BE2C (cell line): ENCODE measurements at places on chromosomes 2 and 18.

DNA sequence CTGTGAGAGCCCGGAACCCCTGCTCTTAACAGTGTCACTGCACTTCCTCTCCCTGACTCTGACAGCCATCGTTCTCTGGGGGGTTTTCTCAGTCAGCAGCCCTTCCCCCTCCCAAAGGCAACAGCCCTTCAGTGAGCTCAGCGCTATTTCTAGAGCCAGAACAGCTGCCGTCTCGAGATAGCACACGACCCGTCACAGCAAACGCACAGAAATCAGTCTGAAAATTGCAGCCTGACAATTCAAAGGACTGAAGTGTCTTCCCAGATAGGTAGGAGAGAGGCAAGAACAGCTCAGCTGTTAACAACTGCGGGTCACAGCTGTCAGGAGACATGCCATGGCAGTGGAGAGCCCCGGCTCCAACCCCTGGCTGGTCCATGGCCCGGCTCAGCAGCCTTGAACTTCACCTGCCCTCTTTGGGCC, 45.4 kb downstream of the ST8SIA5 start:
- DNase-seq = no peak

DNA sequence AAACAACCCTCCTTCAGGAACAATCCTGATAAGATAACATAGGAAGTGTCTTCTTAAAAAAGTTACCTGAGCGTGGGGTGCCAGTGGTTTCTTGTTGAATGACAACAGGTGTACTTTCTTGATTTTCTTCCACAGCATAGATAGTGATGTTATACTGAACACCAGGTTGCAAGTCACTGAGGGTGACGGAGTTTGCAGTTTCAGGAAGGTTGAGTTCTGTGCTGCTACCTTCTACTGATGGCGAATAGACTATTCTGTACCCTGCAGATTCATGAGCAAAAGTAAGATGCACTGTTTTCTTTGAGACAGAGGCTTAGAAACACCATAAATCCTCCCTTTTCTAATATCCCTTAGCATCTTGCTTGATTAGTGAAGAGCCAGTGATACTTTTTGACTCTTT, 28.8 kb downstream of the FN1 start:
- no peak for DNase-seq

DNA sequence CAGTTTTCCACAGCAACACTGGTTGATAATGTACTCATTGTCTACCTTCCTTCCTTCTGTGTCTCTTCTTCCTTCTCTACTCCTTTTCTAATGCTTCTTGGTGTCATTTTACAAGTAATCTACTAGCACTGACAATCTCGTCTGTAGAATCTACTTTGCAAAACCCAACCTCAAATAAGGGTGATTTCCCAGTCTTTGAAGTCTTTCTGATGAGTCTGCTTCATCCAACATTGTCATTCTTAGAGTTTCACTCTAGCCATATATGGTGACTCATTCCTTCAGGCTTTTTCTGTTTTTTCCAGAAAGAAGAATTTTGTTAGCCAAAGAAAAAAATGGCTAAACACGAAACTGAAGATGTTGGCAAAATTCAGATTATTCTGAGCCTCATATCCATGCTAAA, 288.7 kb downstream of the MBD2 start:
- DNase-seq = no peak

- DNase-seq = peak; percentile 18
Measured at GRCh38 chr2:182240862-182241371, 185.9 kb downstream of the PDE1A start.

DNA sequence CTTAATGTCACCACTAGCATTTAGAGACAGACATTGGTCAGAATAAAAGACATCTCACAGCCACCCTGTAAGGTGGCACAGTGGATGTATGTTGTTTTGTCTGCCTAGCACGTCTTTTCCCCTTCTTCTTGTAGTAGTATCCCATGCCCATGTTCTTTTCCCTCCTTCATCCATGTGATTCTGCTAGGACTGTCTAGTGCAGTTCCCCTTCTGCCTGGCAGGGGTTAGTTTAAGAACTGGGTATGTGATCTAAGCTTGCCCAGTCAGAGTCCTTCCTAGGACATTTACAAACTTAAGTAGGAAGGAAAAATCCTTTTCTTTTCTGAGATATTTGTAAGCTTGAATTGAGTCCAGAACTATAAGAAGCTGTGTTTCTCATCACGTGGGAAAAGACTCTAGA, 172.3 kb downstream of the BABAM2 start:
- DNase-seq = no peak

DNA sequence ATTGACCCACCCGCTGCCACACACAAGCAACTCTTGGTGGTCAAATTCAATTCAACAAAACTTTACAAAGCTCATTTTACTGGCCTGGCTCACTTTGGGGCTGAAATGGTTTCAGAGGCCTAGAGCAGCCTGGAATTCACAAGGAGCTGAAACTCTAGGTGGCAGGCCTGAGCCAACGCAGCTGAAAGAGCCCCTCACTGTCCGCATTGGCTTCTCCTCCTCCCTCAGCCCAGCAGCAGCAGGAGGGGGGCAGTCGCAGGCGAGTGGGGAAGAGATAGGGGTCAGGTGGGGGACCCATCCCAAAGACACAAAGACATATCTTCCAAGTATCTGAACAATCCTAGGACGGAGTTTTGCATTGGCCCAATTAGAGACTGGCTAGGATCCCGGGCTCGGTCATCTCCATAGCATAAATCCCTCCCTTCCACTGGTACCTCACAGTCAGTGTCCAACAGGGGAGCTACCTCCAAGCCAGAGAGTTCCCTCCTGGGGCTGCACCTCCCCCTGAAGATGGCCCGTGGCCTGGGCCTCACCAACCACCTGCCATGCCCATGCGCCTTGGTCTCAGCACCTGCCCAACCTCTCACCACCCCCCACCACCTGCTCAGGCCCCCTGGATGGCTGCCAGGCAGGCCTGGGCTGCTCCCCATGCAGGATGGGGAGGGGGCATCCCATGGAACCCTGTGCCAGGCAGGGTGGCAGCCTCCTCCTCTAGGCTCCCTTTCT, 113.4 kb downstream of the ZBTB7C start:
- DNase-seq = no peak

GRCh38 chr2:172431463-172431862, 4.1 kb downstream of the ITGA6 start:
- DNase-seq = no peak

- no peak for DNase-seq
Measured at GRCh38 chr18:44987371-44987770, 306.7 kb downstream of the SETBP1 start.

- no peak for DNase-seq
Measured at GRCh38 chr2:101311696-101312017, 3.2 kb upstream of the RNF149 start.

DNA sequence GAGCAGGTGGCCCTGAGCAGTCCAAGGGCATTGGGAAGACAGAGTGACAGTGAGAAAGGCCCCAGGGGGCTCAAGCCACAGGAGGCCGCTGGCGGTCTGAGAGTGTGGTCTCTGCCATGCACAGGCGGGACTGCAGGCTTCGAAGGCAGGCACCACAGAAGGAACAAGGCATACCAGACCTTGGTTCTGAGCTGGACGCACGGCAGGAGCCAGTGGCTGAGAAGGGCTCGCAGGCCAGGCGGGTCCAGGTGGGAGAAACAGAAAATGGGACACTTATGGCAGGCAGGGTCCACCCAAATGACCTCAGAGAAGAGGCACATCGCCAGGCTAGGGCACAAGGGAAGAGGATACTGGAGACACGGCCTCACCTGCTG, 14.9 kb downstream of the HJURP start:
- DNase-seq = no peak

DNA sequence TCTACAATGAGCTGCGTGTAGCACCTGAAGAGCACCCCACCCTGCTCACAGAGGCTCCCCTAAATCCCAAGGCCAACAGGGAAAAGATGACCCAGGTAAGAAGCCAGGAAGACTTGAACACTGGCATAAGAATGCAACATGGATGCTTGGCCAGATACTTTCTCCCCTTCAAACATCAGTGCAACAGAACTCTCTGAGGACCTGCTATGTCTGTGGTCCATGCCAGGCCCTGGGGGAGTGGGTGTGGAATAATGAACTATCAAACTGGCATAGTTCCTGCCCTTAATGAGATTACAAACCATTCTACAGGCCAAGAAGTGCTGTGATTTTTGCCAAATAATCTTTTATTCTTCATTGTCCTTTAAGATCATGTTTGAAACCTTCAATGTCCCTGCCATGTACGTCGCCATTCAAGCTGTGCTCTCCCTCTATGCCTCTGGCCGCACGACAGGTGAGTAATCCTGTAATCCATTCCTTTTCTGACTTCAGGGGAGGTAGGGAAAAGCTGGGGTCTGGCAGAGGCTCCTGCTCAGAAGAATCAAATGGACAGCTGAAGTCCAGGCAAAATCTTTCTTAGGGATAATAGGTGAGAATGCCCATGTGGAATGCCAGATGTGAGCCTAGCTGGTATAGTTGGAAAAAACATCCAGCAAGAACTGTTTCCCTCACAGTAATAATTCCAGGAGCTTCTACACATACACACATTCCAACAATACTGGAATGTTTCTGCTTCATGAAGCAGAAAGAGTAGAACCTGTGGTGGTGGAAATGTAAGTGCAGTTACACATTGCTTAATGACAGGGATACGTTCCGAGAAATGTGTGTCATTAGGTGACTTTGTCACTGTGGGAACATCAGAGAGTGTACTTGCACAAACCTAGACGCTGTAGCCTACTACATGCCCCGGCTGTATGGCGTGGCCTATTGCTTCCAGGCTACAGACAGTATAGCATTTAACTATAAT, 16.2 kb downstream of the ACTG2 start:
- no peak for DNase-seq

GRCh38 chr2:29936020-29936419, 14.6 kb upstream of the ALK start:
- no peak for DNase-seq

DNA sequence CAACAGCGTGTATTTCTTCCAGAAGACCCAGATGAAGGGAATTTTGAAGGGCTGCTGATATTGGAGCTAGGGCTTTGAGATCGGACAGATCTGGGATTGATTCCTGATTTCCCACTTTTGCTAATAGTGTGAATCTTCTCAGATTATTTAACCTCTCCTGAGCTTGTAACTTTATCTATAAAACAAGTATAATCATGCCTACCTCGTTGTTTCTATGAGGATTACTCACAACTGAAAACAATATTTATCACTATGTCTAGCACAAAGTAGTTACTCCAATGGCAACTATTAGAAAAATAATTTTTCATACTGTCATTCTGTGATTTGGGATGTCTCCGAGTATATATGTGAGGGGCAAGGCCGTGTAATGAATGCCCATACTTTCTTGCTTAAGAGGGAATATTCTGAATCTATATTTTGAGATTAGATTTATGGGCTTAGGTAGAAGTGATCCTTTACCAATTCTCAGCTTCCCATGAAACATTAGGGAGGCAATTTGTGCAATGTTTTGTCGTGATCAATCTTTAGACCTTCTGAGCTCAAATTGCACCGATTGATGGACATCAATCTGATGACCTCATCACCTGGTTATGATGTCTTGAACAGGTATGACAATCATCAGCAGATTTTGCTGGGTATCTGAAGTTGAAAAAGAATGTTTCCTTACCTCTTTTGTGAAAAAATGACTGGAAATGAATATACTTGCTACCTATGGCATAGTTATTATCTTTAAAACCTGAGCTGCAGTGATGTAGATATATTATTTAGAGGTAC, 339.9 kb downstream of the KCNS3 start:
- DNase-seq = no peak

GRCh38 chr2:42537493-42537892, 30.9 kb upstream of the MTA3 start:
- no peak for DNase-seq

DNA sequence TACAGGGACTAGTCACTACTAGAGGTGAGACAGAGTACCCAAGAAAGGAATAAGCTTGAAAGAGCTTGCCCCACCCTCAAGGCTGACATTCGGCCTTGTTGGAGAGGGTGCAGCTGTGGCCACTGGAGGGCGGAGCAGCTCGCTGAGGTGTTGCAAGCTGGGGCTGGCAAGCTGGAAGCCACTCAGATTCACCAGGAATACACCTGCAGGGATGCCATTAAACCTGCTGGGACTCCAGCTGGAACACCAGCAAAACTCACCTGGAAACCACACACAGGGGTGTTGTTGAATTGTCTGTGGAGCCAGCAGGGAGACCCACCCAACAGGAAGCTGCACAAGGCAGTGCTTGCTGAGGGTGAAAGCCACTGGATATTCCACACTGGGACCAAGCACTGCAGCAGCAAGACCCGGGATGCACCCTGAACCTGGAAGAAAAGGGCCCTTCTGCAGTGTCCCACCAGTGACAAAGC, 26.1 kb downstream of the KCTD18 start:
- DNase-seq = peak; percentile 78

- no peak for DNase-seq
Measured at GRCh38 chr2:151007365-151007764, 254.3 kb downstream of the RBM43 start.

GRCh38 chr18:74510770-74511095, 14.6 kb downstream of the CNDP2 start:
- no peak for DNase-seq

DNA sequence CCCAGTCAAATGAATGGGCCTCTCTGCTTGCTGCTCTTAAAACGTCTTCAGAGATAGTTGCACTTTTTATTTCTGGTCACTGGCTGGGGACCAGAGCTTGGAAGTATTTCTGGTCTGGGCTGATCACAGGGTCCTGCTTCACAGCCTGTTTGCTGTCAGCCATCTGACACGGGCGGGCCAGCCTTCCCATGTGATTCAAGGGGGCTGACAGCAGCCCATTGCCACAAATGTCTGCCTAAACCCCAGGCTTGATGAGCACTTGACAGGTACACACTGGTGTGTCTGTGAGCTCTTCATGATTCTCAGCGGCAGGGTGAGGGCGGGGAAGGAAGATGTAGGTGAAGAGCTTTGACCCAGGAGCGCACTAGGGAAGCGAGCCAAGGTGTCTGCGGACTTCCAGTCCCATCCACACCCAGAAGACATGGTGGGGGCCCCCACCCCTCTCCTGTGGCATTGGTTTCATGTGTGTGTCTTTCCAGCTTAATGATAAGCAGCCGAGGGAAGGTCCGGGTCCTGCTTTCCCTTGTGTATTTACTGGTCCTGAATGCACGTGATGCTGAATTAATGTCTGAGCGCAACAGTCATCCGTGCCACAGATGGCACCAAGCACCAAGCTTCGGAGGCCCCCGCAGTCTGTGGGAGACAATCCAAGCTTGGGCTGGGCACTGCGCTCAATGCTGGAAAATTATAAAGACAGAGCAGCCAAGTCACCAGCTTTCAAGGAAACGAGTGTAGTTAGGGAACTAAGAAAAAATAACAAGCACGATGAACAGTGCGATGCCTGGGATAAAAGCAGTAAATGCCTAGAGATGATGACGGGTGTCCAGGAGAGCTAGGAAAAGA, 73.3 kb downstream of the SH3BP4 start:
- no peak for DNase-seq

DNA sequence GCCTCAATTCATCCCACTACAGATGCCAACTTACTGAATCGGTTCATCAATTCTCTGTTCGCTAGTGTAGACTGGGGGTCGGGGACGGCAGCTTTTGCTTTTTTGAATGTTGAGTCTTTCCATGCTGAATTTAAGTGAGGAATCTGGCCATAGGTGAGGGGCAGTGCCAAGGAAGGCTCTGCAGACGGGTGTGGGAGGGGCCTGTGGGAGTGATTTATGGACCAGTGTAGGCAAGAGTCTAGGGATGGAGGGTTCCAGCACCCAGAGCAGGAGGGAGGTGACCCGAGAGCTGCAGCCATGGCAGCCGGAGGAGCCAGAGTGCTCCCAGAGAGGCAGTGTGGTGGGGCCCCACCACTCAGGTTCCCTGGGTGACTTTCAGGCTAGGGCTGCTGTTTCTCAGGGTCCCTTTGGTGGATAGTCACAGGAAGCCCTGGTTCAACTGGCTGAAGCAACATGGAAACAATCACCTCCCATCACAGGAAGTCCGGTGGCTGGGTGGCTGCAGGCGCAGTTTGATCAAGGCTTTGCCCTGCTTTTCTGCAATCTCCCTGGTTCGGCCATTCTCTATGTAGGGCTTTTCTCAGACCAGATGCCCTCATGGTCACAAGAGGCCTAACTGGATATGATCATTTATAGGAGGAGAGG, 16.9 kb upstream of the TEX44 start:
- DNase-seq = no peak
